Activated T-cell treated with anti-CD3 and anti-CD28 coated beads, Interleukin-2, amount 50 U/mL, for 72 hours (primary cell): ENCODE measurements at places on chromosomes 2 and 18.

DNA sequence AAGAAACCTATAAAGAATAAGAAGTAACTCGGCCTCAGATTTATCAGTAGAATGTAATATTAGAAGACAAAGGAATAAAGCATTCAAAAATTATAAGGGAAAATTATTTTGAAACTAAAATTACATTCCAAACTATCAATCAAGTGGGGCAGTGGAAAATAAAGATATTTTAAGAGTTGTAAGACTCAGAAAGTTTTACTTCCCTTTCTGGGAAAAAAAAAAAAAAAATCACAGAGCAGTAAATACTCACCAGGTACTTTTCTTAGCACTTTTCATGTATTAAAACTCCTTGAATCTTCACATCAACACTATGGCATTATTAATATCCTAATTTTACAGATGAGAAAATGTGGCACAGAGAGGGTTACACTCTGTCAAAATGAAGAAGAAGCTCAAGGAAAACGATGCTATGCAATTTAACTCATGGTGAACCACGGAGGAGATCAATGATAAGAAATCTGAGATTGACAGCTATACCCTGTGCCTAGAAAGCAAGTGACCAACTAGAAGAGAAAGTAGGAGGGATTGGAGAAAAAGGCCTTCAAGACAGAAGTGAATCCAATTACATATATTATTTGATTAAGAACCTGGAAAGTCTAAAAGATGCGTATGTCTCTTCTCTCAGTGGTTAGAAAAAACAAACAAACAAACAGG is 238.9 kb upstream of the ID2 start:
- DNase-seq = no peak

GRCh38 chr18:5662586-5663090 is 118.8 kb upstream of the EPB41L3 start:
- DNase-seq = no peak

GRCh38 chr2:23465936-23466335 is 81.0 kb downstream of the KLHL29 start:
- no peak for DNase-seq

GRCh38 chr2:167489325-167489724 is 601.0 kb downstream of the XIRP2 start:
- DNase-seq = no peak

DNA sequence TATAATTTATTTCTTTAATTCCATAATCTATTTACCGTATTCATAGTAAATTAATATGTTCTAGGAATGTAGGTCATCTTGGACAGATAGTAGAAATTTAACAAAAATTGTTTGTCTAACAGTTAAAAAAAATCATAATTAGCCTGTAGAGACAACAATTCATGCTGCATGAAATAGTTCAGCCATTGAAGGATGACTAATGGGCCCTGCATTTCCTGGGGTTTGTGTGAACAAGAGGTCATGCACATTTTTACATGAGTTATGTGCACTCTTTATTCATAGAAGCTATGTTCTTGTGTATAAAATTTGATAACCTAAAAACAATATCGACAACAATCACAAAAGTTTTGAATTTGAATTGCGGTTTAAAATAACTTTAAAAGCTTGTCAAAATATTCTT is 1663.6 kb downstream of the SUCLG1 start:
- DNase-seq = no peak

GRCh38 chr2:172137943-172138342 is 35.2 kb upstream of the DLX2 start:
- DNase-seq = no peak

GRCh38 chr2:150028322-150028721 is 440.7 kb upstream of the MMADHC start:
- no peak for DNase-seq

GRCh38 chr2:39786761-39787522 is 7.9 kb upstream of the THUMPD2 start:
- no peak for DNase-seq

GRCh38 chr2:195656859-195657633 is at the start of gene SLC39A10:
SLC39A10 (plus strand) TSS chr2:195657226; CDS start chr2:195680043, 22,817 bp downstream.
- DNase-seq = peak; percentile 95

DNA sequence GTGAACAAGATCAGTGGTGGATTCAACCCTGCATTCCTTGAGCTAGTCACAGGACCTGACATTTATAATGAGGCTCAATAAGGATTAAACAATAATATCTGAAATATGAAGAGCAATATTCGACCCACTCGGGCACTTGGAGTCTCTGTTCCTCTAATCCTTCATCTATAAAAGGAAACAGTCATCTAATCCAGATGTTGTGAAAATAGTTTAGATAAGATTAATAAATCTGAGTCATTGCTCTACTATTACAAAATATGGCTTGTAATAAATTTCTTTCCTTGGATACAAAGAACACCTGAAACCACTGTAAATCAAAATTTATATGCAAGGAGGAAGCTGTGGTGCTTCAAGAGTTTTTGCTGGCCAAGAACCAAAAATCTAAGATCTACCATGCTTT is 846.9 kb upstream of the ACVR2A start:
- DNase-seq = no peak

GRCh38 chr2:227124811-227125210 is 39.2 kb downstream of the COL4A4 start:
- no peak for DNase-seq

DNA sequence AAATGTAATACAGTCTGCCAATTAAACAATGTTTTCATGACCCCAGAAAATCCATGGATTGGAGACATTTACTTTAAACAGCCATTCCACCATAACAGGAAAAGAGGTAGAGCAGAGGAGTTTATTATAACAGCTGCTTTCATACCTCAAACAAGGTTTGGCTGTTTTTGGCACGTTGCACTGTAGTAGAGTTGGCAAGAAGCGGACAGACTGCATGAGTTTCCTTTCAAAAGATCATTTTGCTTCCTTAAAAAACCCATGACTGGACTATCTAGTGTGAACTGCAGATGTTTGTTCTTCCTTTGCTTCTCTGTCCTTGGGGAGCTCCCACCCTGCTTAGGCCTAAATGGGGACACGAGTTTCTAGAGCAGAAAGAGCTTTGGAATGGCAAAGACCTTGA is 108.5 kb upstream of the THOC1 start:
- DNase-seq = no peak

GRCh38 chr2:23346029-23346428 is 39.0 kb upstream of the KLHL29 start:
- no peak for DNase-seq

GRCh38 chr2:58035352-58035751 is 11.3 kb upstream of the VRK2 start:
- DNase-seq = no peak

DNA sequence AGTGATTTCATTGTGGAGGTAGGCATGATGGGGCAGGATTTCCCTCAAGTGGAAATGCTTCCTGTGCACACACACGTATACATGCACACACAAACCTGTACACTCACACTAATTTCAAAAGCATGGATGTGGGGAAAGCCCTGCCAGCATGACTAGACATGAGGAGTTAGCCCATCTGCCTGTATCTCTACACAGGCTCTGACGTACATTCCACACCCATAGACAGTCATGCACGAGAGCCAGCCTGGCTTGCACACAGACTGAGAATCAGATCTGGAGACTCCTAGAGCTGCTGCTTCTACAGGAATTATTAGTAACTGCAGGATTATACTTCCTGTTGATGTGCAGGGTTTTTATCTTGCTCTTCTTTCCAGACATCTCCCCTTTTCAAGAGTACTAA is 27.3 kb upstream of the NFU1 start:
- DNase-seq = no peak

GRCh38 chr2:66436581-66437001 is 1.7 kb downstream of the MEIS1 start:
- no peak for DNase-seq

GRCh38 chr2:174634130-174635014 is 36.8 kb upstream of the WIPF1 start:
- DNase-seq = peak; percentile 66

DNA sequence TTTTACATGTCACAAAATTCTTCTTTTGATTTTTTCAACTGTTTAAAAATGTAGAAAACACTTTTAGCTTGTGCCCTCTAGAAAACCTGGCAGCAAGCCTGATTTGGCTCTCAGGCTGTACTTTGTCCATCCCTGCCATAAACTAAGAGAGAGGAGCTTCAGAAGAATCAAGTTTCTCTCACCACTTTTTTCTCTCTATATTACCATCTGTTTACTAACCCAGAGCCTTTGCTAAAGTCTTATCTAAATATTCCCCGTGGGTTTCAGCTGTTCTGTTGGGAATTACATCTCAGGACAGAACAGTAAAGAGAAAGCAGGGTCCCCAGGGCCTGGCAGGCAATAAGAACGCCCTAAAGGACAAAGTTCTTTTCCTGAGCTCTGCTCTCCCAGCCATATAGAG is 409.1 kb upstream of the CRIM1 start:
- no peak for DNase-seq

DNA sequence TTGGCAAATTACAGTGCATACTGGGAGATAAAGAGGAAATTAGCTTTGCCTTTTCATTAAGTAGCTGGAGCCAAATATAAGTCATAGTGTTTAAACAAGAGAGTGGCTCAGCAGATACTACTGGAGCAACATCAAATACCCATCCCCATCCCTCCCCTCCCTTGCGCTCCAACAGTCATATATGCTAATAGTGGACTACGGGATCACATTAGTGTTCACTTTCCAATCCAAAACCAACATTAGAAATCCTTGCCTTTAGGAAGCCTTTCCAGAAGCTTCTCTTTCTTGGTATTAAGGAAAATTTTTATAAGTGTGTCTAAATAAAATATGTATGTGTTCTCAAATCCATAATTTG is 1669.3 kb downstream of the SUCLG1 start:
- no peak for DNase-seq

DNA sequence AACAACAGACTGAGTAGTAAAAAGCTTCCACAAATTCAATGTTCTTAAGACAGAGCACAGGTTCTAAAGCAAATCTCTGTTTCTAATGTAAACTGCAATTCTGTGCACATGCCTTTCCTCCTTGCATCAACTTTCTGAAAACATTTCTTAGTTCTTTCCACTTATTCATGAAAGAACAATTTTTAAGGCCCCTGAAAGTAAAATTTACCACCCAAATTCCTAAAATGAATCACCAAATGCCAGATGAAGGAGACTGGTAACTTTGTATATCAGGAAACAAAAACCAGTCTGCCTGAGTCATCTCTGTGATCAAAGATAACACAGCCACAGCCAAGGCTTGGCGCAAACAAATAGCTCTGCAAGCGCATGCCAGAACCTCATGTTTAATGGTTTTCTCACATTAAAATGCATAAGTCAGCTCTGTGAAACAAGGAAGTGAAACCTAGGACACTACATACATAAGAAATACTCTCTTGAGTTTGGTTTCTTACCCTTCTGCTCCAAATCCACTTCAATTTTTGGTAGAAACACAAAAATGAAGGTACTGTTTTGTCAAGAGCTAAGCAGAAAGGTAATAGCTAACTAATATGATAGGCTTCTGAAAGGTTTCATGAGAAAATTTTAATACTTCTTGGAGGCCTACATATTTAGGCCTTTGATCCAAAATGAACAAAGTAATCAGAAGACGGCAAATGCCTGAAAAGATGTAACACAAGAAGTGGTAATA is 169.4 kb downstream of the THADA start:
- DNase-seq = peak; percentile 84

- DNase-seq = no peak
Measured at GRCh38 chr2:9091811-9092210, 88.3 kb upstream of the MBOAT2 start.

- no peak for DNase-seq
Measured at GRCh38 chr2:24147364-24147763, 24.1 kb downstream of the FAM228B start.

DNA sequence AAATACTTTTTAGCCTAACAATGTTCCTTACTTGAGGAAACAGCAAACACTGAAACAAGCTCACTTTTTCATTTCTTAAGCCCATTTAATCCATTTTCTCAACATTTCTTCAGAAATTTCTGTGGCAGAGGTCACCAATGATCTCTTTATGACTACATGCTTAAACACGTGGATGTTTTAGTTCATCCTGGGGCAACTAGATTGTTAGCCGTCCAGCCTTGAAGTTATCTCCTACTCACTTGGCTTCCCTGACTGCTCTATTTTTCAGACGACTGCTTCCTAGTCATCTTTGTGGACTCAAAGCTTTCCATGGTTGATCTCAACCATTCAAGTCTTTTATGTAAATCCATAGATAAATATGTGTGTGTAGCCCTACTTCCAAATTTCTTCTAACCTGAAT is 24.1 kb downstream of the CD302 start:
- DNase-seq = no peak
